ENCODE measurements at places on chromosomes 12 and 14.

DNA sequence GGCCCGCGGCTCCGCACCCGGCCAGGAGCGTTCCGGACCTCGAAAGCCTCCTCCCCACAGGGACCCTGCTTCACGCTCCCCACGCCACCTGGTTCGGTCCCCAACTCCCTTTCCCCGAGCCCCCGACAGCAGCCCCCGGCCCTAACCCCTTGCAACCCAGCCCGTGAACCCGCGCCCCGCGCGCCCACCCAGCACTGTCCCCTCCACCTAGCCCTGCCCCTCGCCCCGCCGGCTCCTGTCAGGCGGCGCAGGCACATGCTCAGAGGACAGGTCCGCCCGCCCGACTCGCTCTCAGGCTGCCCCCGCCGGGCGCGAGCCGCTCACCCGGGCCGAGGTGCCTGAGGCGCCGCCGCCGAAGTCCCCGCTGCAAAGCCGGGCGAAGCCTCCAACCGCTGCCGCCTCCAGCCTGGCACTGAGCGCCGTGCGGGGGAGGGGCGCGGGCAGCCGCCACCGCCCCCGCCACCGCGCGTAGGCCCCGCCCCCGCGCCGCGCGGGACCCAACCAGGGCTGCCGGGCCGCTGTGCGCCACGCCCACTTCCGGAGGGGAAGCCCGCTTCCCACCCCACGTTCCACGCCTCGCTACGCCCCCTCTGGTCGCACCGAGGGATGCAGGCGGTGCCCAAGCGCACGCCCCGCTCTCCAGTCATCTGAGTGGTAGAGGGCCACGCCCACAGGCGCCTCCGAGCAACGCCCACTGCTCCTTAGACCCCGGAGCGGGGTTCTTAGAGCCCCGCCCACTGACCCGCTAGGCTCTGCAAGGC is at the start of gene CORO1C:
TSS of gene CORO1C (minus strand) at position 414 of the 761 bp plus-strand sequence. CDS start 30,200 bp downstream, outside the sequence.
- peak; percentile 89 for DNase-seq

DNA sequence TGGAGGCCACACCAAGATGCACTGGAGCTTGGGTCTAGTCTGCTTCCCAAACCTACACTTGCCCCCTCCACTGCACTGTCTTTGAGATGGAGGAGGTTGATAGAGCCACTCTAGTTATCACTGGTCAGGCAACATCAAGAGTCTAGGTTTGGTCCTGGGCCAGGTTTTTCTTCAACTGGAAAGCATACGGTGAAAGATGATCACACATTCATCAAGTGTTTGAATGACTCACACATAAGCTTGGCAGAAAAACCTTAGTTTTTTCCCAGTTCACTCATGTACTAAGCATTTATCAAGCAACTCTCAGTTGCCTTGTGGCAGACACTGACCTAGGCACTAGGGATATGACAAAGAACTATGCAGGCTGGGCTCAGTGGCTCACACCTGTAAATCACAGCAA is 84.5 kb downstream of the PLEKHG3 start:
- peak; percentile 96 for DNase-seq

DNA sequence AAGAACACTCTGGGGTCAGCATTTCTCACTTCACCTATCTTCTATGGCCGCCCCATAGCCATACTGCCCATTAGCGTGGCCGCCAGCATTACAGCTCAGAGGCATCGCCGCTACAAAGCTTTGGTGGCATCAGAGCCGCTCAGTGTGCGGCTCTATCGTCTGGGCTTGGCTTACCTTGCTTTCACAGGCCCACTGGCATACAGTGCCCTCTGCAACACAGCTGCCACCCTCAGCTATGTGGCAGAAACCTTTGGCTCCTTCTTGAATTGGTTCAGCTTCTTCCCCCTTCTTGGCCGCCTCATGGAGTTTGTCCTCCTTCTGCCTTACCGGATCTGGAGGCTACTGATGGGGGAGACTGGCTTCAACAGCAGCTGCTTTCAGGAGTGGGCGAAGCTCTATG is 2.6 kb downstream of the DNAJC22 start:
- DNase-seq, result no peak

DNA sequence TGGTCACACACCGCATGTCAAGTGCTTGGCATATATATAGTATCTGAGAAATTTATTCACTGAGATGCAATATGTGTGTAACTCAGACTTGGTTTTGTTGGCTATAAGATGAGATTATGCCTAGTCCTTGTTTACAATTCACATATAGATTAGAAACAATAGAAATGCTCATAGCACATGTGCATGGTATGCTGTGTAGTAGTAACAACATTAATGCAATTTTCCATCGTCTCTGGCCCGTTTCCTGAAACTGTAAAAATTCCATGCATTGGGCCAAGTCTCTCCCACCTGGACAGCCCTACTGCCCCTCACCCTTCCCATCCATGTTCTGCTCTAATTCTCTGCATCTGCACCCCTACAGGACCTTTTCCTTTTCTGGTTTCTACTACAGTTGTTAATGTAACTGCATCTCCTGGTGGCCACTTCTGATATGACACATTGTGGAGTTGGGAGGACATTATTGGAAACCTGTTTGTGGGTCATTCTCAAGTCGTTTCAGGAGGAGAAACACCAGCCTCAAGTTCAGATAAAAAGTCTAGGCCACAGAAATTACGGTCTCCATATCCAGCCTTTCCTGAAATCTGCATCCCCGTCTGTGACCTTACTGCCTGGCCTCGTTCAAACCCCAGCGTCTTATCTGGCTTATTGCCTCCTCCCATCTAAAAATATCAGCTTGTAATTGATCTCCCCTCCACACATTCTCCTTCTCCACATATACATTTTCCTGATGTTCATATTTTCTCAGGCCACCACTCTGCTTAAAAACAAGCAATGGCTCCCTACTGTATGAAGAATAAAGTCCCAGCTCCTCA is 37.5 kb downstream of the EMP1 start:
- peak; percentile 51 for DNase-seq

DNA sequence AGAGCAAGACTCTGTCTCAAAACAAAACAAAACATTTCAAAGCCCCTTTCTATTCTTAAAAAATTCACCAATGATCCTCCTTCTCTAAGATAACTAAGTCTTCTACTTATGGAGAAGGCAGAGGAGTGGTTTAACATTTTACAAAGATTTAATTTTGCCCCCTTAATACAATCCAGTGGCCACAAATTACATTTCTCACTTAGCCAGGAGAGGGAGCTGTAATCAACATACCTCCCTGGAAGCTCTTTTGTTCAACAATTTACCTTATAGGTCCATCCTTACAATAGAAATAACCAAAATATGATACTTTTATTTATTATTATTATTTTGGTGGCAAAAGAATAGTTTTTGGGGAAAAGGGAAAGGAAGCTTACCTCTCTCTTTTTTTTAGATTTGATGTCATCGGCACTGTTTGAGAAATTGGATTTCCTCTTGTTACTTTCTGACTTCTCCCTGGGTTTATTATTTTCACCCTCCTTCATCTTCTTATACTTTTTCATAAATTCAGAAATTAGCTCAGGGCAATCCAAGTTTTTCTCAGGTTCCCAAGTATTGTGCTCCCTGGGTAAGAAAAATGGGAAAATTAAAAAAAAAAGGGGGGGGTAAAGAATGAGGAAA is 28.1 kb downstream of the CBX5 start:
- DNase-seq, result peak; percentile 45

DNA sequence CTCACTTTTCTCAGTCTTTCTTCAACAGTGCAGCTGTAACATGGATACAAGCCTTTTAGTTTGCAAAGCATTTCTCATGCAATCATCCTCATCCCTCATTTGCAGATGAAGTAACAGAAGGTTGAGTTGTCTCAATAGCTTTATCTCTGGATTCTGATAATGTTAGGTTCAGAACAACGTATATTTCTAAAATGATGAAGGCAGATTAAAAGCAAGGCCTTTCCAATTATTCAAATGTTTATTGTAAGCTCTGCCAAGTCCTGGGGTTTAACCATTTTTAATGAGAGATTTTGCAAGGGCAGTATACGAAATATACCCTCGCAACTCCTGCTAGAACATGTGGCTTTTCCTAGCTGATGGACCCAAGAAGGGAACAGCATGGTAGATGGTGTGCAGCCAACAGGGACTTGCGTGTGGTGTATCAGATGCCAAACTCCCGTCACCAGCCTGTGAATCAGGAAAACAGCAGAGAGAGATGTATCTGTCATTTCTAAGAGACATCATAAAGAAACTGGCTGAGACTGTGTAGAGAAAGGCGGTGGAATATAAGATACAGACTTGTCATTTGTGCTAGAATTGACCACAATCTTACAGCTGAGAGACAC is 319.7 kb downstream of the MED13L start:
- no peak for DNase-seq

DNA sequence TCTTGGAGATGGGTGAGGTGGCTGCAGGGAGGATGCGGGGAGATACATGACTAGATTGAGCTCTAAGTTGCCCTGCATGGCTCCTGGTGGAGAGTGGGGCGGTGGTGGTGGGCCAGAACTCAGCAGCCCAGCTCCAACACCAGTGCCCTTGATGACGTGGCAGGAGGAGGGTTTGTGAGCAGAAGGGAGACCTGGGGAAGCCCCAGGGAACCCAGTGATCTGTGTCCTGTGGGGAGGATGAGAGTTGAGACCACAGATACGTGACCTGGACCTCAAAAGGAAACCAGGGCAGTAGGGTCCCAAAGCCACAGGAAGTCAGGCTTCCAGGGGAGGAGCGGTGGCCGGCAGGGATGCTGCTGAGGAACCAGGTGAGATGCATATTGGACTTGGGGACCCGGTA is 989.1 kb upstream of the TMEM132C start:
- DNase-seq, result no peak

GRCh38 chr14:77760381-77761204 is at the start of gene SNW1:
SNW1 (minus strand) TSS chr14:77761156; CDS start chr14:77761127, 29 bp downstream.
- DNase-seq, result peak; percentile 63

GRCh38 chr14:71248194-71248593 is 340.9 kb downstream of the PCNX1 start:
- peak; percentile 89 for DNase-seq

DNA sequence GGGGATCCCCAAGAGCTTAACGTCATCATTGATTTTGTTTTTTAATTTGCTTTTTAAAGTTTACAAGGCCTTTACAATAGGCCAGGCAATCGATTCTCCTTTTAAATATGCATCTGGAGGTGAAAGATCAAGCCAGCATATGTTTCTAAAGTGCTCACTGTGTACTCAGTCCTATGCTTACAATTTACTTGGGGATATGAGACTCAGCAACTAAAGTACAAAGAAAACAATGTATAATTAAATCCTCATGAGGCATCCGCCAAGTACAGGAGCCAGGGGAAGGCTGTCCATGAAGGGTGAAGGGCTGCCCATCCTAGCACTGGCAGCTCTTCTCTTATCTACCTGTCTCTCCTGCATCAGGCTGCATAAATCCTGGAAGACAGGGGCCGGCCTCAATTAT is 11.8 kb downstream of the CCDC92 start:
- DNase-seq, result no peak

- DNase-seq, result no peak
Observed at GRCh38 chr14:33880330-33880729, 70.5 kb downstream of the EGLN3 start.

GRCh38 chr12:40921563-40922163 is 229.4 kb downstream of the CNTN1 start:
- DNase-seq, result peak; percentile 10

All from amniotic epithelial cell (primary cell).